Left ventricle myocardium superior (tissue), 1 donor: ENCODE measurements at places on chromosomes 1 and 21. TPM values are rescaled to one million over a fixed set of nuclear protein-coding genes. Genes with fewer than 3 reads are reported as not detected.

The SPRR1B gene
- total RNA-seq: not detected

The LCE1A gene
- total RNA-seq: not detected

- DNase-seq: no peak
These were observed 283.5 kb upstream of the ADAMTS5 start for GRCh38 chr21:27250366-27250765.

DNA sequence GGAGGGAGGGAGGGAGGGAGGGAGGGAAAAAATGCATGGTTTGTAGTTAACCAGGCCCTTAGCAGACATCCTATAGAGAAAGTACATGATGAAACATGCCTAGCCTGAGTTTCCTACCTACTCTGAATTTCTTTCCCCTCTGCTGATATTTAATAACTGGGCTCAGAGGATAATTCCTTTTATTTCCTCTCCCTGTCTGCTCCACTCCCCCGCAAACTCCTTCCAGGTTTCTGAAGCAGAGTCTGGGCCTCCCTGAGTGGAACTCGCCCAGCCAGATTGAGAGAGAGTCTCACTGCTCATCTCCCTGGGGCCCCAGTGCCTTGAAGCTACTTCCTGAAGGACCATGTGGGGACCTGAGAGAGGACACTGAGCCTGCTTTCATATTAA, 111.9 kb upstream of the SLC44A3 start:
- DNase-seq: no peak

- no peak for DNase-seq
These were observed 185.0 kb downstream of the KCNK2 start for GRCh38 chr1:215267495-215267894.

The CLCA4 gene
- total RNA-seq: not detected

DNA sequence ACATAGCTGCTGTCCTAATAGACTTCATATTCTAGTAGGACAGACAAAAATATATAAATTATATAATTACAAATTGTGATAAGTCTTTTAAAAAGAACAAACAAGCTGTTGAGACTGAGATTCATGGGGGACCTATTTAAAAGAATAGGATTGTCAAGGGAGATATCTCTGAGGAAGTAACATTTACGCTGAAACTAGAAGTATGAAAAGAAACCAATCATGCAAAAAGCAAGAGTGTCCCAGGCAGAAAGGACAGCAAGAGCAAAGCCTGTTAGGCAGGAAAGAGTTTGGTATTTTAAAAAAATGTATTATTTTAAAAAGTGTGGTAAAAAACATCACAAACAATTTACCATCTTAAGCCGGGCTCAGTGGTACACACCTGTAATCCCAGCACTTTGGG, 9.1 kb upstream of the METTL13 start:
- no peak for DNase-seq

The KRTAP19-1 gene
- total RNA-seq: not detected

DNA sequence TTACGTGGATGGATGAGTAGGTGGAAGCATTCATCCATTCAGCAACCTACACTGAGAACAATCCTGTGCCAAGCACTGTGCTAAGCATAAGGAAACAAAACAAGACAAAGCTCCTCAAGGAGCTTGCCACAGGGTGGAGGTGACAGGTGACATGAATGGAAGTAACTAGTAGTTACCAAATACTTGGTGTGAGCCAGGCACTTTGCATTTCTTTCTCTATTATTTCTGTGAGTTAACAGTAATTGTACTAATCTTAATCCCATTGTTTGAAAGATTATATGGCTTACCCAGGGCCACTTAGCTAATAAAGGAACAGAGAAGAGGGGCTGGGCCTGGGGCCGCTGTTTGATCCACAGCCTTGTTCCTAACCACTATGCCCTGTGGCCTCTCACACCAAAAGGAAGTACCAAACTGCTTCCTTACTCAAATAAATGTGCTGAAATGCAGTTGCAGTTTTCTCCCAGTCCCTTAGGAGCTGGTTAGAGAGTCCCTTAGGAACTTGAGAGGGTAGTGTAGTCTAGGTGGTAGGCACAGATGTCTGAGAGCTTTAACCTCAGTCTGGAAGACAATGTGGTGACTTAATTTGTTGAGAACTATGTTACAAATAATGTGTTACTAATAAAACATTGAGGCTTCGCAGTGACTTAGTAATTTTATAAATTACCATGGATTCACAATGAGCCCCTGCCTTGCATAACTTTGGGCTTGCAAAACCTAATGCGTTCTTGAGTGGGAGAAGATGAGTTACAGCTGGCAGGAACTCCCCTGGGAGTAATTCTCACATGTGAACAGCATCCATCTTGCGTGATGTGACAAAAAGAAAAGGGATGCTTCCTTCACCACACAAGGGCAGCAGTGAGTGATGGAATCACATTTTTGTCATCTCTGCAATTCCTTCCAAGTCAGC, 69.8 kb downstream of the MPZL1 start:
- no peak for DNase-seq

The TPTE gene
- total RNA-seq: not detected

- no peak for DNase-seq
These were observed 9.5 kb upstream of the BTG2 start for GRCh38 chr1:203295796-203296195.

- no peak for DNase-seq
These were observed 32.0 kb upstream of the MYOCOS start for GRCh38 chr1:171590022-171590421.

The RAP1GAP gene
- total RNA-seq: 3.4 TPM

DNA sequence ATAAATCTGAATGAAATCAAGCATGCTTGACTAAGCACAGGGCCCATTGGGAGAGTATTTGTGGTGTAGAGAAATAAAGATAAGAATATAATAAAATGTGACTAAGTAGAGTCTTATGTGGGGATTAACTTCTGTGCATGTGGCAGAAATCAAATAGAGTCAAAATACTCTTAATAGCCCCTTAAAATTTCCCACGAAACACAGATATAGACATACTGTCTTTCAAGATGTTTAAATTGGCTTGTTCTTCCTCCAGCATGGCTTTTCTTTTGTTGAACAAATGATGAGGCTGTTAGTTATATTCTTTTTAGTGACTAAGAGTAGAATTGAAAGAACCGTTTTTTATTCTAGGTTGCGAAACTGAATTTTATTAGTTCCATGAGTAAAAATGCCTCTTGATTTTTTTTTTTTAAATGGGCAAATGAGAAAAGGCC, 112.3 kb downstream of the RPS6KC1 start:
- no peak for DNase-seq

GRCh38 chr1:59061876-59062275, 235.0 kb upstream of the FGGY start:
- peak; percentile 66 for DNase-seq

- DNase-seq: no peak
These were observed 894 bp upstream of the TSEN15 start for GRCh38 chr1:184050636-184051035.

The TTC22 gene
- 0.17 TPM for total RNA-seq

DNA sequence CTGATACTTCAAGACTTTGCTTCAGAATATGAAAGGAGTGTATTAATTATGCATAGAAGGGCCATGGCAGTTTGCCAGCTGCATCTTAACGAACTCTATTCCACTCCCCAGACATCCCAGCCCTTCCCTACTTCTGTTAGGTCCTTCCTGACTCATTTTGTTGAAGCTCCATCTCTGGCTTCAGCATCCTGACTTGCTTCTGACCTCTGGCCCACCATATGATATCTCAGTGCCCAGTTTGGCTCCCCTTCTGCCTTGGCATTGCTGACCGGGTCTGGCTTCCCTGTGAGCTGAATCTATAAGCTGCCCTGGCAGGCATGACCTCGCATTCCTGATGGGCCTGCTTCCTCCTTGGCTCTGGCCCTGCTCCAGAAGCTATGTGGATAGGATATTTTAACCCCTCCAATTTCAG, 27.6 kb upstream of the ARHGAP29 start:
- DNase-seq: no peak

The MEX3A gene
- total RNA-seq: 0.17 TPM

GRCh38 chr21:27674041-27674615, 707.2 kb upstream of the ADAMTS5 start:
- no peak for DNase-seq

The C1orf116 gene
- total RNA-seq: 2.0 TPM

The SMCP gene
- not detected for total RNA-seq

The FOXO6 gene
- 3.4 TPM for total RNA-seq

The CR2 gene
- total RNA-seq: not detected

DNA sequence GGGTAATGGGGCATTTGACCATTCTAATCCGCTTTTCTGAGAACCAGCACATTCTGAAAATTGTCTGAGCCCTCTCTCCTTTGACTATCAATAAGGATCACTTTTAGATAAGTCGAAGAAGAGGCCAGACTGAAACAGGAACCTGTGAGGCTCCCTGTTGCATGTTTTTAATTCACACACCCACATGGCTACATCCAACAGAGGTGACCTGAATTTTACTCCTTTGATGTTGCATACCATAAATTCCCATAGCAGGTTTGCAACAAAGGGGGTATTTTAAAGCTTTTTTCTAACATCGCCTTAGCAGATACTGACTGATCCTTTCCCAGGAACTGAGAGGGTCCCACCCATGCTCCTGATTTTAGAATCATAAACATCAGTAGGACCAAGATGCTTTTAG, 450.8 kb downstream of the USP25 start:
- DNase-seq: no peak

The FCAMR gene
- total RNA-seq: not detected

- DNase-seq: no peak
These were observed 182.3 kb downstream of the CAMTA1 start for GRCh38 chr1:6967431-6968111.

GRCh38 chr1:119673171-119673940, 25.3 kb upstream of the ZNF697 start:
- no peak for DNase-seq

GRCh38 chr21:38768471-38769063, 37.2 kb upstream of the ETS2 start:
- no peak for DNase-seq

DNA sequence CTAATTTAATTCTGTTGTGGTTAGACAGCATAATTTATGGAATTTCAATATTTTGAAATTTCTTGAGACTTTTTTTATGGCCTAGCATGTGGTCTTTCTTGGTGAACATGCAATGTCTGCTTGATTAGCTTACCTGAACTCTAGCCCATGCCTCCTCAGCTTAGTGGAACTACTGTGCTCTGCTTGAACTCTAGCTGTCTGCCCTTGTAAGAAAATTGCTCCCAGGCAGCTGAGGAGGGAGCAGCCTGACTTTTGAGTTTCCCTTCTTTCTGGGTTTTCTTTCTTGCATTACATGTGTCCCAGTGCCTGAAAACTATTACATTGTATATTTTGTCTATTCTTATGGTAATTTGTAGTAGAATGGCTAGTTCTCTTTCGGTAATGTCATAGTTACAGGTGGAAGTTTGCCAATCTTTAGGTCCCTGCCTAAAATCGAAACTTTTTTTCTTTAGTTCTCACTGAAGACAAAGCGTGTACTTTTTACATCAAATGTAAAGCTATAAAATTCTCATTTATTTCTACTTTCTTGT, 105.3 kb downstream of the MAST2 start:
- no peak for DNase-seq

GRCh38 chr1:52240592-52241210, 98.8 kb downstream of the ZFYVE9 start:
- no peak for DNase-seq

The LIPI gene
- total RNA-seq: not detected

DNA sequence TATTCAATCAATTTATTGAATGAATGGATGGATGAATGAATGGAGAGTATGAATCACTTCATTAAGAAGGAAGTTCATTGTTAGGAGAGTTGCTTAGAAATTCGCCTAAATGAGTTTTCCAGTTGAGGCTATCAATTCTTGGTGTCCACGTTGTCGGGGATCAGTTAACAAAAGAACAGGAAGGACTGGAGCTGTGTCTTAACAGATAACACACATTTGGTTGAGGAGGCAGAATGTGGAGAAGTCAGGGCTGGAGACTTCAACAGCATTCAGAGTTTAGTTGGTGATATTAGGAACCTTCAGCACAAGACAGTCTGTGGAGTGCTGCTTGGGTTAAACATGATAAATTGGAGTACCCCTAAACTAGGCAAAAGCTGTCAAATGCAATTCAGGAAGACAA, 33.7 kb downstream of the ZBTB18 start:
- DNase-seq: no peak

GRCh38 chr1:226674892-226675714, 64.0 kb downstream of the ITPKB start:
- peak; percentile 63 for DNase-seq

- peak; percentile 36 for DNase-seq
These were observed 710 bp upstream of the PALMD start for GRCh38 chr1:99645203-99645602.

The CA6 gene
- not detected for total RNA-seq

DNA sequence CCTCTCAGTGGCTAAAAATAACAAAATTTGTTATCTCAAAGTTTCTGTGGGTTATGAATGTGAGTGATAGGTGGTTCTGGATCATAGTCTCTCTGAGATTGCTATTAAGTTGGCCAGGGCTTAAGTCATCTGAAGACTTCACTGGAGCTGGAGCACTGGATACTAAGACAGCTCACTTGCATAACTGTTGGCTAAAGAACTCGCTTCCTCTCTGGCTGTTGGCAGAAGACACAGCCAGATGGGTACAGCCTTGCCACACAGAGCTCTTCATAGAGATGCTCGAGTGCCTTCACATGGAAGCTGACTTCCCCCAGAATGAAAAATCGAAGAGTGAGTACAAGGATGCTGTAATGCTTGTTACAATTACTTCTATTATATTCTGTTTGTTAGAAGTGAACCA, 333.8 kb downstream of the ZP4 start:
- no peak for DNase-seq

GRCh38 chr21:17925899-17926298, 106.7 kb upstream of the C21orf91 start:
- no peak for DNase-seq

DNA sequence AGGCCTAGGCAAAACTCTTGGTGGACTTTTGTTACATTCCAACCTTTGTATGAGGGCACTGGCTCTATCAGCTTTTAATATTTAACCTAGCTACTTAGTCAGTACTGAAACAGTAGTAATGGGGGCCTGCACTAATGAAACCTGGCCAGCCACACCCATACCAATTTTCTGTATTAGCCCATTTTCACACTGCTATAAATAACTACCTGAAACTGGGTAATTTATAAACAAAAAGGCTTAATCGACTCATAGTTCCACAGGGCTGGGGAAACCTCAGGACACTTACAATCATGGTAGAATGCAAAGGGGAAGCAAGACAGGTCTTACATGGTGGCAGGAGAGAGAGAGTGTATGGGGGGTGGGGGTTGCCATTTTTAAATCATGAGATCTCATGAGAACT, 245.7 kb upstream of the RGS18 start:
- no peak for DNase-seq

The STIL gene
- total RNA-seq: 0.42 TPM

DNA sequence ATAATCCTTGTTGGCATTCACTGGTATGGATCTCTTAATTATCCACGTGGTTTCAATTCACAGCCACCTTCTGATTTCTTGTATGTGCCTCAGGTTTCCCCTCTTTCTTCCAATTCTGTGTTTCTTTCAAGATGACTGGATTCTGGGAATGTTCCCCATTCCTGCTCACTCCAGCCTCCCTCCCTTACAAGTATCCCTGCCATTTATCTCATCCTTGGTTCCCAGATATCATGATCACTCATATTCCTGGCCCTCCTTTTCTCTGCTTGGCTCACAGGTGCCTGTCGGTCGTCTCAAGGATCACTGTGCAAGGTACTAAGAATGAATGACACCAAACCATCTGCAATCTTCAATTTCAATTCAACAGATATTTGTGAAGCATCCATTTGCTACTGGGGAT, 279.2 kb downstream of the ASTN1 start:
- DNase-seq: no peak
